NCI-H510A (cell line): ENCODE measurements at places on chromosomes 4 and X.

DNA sequence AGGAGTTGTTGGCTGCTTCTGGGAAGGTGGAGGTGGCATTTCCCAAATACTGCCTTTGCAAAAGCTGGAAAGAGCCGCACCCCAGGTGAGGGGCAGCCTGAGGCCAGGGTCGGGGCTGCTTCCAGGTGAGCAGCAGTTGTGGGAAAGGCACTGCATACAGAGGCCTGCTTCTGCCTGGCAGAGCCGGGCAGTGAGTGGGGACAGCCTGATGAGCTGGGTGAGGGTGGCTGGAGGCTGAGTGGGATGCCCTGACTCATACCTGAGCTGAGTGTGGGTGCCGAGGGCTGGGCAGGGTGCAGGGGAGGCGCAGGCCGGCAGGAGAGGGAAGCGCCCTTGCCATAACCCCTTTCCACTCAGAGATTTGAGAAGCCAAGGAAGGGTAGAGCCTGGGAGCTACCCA lies 6.5 kb upstream of the PSAPL1 start:
- no peak for DNase-seq

DNA sequence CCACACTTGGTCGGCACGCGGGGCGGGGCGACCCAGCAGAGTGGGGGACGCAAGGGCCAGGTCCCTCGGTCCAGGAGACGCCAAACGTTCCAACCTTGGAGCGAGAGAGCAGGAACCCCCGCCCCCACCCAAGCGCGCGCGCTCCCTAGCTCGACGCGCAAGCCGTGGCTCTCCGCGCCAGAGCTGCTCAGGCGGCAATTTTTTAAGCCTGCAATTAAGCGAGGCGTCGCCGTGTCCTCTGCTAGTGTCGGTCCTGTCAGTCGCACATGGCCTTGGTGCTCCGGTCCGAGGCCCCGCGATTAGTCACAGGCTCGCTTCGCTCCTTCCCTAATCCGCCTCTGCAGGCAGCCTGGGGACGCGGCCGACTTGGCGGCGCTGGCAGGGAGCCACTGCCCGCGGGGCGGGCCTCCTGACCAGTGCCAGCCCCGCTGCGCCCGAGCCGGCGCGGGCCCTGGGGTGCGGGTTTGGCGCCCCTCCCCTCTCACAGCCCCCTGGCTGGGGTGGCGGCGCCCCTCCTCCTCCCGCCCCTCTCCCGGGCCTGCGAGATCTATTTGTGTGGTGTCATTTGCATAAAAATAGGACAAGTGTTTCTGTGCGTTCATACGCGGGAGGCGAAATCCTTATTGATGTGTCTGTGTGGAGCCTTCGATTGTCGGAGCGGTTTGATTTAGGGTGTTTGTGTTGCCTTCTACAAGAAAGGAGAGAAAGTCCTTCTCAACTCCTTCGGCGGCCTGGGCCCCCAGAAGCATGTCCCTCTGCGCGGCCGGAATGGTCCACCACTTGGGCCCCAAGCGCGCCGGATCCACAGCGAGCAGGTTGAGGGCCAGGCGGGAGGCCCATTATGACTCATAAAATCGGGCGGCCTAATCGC lies 9.8 kb upstream of the BCOR start:
- peak; percentile 52 for DNase-seq

DNA sequence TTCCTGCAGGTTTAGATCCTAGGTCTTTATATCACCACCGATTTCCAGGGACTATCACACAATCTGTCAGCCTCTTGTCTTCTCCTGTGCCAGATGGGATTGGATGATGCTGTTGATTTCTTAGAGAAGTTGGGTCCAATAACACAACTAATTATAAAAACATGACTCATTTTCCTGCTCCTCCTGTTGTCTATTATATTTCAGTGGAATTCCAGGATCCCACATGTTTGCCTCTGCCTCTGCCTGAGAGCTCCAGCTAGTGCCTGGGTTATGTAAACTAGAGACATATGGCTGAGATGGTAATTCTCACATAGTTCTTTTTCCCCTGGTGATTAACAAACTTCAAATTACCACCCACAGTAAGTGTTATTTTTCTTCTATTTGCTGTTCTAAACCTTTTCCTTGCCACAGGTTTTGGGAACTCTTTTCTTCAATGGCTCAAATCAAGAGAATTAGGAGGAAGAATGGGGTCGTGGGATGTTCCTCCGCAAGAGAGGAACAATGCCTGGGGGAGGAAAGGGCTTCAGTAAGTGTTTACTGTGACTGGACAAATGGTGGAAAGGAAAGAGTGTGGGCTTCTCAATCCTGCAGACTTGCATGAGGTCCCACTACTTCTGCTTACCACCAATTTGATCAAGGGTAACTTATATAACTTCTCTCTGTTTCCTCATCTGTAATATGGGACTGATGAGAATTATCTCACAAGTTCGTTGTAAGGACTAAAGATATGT lies 3.4 kb upstream of the HOPX start:
- no peak for DNase-seq

- DNase-seq: no peak
These were observed 38.5 kb downstream of the AGA start for GRCh38 chr4:177403746-177404145.

DNA sequence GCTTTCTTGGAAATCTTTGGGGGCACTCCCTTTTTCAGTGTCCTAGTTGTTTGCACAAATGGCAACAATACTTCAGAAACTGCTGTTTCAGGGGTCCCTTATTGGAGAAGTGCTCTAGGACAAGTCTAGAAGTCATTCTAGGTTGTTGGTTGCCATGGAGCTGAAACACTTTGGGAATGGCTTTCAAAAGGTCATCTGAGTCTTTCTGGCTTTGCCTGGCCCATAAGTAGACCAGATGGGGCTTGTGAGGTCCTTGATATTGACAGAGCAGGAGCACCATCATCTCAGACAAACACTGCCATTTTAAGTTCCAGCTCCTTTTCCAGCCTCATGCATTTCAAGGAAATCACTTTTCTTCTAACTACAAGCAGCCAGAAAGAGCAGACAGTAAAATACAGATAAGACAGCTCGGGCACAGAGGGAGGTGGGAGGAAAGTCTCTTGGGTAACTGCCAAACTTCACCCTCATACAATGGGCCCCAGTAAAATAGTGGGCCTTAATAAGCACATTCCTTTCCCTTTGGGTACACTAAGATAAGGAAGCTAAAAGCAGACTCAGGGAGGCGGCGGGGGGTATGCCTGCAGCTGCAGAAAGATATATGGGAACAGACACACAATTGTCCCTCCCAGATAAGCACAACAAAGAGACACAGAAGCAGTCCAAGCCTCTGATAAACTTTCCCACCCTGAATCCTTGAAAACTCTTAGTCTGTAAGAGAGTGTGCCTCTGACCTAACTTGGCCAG lies 8.5 kb upstream of the NXF3 start:
- DNase-seq: no peak

DNA sequence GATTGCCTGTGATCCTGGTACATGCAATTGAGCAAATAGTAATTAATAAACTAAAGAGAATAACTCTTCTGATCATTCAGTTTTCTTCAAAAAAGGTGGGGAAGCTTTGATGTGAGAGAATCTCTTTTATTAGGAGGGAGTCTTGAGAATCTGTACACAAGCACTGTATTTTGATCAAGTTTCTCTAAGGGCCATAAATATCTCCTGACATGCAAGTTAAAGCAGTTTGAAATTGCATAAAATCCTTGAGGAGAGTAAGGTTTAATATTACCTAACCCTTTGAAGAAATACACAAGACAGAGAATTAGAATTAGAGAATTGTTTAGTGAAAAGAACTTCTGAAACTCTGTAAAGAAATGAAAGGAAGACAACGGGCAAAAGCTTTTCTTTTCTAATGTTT lies 326.9 kb downstream of the FAT4 start:
- no peak for DNase-seq

DNA sequence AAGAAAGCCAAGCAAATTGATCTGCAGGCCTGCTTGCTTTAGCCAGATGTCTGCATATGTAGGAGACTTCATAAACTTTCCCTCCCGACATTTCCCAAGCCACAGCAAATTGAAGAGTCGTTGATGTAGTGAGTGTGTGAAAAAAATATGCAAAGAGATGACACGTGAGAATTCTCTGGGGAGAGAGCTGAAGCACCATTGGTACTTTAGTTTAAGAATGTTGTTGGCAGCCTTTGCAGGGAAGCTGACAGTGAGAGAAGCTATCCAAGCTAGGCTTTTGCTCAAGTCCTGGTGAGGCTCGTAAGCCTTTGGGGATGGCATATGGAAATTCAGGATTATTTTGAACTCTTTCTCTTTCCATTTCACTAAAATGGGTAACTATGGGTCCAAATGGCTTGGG lies 87.5 kb downstream of the GLRA2 start:
- no peak for DNase-seq

GRCh38 chr4:119615068-119615719 lies 13.4 kb downstream of the PDE5A start:
- DNase-seq: no peak

GRCh38 chr4:109676886-109677285 lies 26.4 kb downstream of the CASP6 start:
- no peak for DNase-seq

DNA sequence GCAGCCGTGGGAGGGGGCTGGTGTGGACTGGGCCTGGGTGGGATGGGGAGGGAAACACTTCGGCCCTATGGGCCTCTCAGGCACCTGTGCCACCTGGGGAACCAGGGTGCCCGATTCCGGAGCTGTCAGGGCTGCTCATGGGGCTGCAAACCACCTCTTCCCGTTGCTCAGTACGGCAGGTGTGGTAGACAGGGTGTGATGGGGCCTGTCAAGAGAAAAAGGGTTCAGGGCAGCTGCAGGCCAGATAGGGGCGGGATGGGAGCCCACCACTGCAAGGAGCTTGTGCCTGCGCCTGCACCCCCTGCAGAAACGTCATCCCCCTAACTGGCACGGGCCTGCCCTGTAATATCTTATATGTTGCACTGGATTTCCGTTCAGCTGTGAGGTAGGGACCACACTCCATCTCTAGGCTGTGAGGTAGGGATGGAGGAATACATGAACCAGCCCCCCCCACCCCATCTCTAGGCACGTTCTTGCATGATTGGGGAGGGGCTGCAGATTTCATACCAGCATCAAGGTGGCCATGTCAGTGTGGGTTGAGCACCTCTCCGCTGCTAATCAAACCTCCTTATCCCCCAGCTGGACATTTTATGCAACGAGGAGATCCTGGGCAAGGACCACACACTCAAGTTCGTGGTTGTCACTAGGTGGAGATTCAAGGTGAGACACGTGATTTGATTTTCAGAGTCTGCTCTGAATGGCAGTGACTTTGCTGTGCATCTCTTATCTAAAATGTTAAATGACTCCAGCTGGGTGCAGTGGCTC lies 59.0 kb downstream of the PCGF3 start:
- no peak for DNase-seq
